NCI-H2171 (cell line): ENCODE measurements at places on chromosomes 12 and 14.

DNA sequence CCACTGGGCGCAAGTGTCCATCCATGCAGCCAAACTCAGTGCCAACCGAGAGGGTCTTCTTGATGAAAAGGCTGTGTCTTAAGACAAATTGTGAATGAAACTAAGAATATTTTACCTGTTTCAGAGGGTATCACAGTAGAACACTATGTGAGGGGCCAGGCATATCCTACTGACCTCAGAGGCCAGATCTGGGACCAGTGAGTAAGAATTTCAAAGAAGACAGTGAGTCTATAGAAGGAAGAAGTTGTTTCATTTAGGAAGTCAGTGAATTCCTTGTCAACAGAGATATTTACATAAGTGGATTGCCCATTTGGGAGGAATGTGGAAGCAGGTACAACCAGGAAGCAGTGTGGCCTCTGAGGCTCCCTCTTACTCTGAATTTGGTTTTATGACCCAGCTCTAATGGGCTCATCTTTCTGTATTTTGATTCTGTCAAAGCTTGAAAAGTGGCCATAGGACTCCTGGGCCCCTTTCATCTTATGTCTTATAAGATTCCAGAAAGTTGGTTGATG is 137.4 kb downstream of the ZNF664 start:
- DNase-seq = no peak

GRCh38 chr14:83207550-83207949 is 1673.9 kb upstream of the SEL1L start:
- no peak for DNase-seq

GRCh38 chr12:125205386-125205785 is 140.2 kb downstream of the AACS start:
- DNase-seq = no peak

DNA sequence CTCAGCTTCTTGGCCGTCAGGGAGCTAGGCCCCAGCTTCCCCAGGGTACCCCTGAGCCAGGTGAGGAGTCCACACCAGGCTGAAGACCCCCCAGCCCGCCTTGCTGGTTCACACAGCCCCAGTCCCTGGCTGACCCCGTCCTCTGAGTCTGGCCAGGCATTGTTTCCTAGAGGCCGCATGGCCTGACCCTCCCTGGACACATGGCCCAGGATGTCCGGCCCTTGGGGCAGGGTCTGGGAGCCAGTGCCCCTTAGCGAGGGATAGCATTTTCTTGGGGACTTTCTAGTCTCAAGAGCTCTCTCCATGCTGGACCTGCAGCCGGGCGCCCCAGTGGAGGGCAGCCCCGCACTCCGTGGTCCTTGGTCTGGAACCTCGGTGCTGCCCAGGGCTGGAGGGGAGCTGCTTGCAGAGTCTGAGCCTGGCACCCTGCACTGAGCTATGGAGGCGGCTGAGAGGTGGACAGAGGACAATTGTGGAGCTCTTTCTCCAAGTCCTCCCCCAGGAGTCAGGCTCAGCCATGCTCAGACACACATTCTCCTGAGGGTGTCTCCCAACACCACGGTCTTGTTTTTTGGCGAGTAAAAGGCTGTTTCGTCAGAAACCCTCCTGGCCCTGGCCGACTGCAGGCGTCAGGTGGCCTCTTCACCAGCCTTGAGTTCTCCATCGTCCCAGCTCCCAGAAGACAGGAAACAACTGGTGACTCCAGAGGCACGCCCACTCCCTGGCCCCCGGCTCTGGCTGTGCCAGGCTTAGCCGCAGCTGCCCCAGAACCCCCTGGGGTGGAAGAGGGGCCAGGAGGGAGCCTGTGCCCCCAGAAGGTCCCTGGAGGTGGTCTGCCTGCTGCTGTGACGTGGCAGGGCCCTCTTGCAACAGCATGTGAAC is 17.6 kb upstream of the CRIP2 start:
- no peak for DNase-seq

- DNase-seq = no peak
Measured at GRCh38 chr12:52441320-52441911, 7.2 kb upstream of the KRT75 start.

DNA sequence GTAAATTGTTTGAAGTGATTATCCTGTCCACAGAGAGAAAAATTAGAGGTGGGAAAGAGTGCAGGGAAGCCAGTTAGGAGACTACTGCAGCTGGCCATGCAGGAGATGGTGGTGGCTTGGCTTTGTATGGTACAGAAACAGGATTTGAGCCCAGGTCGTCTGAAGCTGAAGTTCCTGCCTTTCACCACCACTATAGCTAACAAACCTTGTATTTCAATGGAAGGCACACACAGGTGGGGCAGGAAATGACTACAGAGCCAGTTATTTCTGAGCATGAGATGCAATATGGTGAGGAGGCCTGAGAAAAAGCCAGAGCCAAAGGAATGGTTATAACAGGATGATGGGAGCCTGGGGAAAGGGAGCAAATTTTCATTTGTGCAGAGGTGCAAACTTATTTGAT is 103.9 kb downstream of the BTG1 start:
- DNase-seq = no peak

DNA sequence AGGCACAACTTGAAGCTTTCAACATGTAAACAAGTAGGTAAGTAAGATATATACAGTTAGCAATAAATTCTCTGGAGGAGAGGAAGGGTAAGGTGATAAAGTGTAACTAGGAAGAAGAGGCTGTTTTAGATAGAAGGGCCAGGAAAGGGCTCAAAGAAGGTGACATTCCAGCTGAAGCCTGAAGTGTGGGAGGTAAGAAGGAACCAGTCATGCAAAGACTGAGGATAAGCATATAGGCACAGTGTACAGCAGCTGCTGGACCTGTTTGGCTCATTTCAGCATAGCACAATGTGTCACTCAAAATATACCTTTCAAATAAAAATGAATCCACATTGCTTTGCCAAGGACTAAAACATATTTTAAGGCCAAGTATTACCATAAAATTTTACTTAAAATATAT is 28.6 kb upstream of the ARL1 start:
- no peak for DNase-seq

- no peak for DNase-seq
Measured at GRCh38 chr14:33997611-33998010, 46.7 kb upstream of the EGLN3 start.

DNA sequence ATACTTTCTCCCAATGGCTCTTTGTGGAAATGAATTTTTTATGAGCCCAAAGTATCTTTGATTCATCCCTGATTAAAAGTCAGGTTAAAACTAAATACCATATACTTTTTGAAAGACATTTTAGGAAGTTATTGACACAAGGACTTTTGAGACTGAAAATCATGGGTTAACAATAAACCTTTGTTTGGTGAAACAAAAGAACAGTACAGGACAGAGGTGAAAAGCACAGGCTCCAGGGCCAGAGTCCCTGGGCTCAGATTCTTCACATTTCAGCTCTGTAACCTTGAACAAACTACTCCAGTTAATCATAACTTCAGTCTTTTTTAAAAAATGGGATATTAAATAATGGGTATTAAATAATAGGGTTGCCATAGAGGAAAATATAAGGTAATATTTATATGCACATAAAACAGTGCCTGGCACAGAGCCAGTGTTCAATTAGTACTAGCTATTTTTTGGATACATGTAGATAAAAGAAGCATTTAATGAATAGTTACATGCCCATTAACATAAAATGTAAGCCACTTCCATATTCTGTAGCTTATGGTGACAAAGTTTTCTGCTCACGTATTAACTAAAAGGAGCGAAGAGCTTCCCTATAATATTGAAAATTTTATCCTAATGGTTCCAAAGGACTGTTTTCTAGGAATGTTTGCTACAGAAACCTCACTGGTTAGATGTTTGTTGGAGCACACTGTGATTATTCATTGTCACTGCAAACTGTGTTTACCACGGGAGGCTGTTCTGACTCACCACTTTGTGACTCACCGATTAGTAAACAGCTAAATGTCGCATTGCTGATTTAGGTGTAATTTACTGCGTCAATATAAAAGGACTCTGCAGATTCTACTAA is 255.4 kb downstream of the DAD1 start:
- no peak for DNase-seq
